Hepatocyte (in vitro differentiated cells): ENCODE measurements at places on chromosomes 3 and 15.

- peak; percentile 37 for DNase-seq
Measured at GRCh38 chr3:36843065-36844051, 79.0 kb upstream of the DCLK3 start.

- DNase-seq: no peak
Measured at GRCh38 chr3:157921811-157922210, 184.4 kb downstream of the SHOX2 start.

DNA sequence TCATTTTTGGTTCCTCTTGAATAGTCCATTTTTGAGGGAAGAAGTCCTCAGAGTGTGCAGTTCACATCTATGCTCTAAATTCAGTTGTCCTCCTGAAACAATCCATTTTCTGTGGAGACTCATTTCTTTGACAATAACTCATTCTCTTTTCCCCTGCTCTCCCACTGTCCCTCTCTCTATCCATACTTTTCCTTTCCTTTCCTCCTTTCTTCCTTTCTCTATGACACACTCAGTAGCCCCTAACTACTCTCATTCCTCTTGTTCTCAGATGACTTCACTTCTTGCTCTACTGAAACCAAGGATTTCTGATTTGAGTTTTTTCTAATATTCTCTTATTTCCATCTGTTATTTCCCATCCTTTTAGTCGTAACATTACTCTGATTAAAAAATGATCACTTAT is 16.7 kb upstream of the MEIS2 start:
- DNase-seq: no peak

GRCh38 chr15:57592836-57593420 is 1.2 kb downstream of the MYZAP start:
- DNase-seq: no peak

DNA sequence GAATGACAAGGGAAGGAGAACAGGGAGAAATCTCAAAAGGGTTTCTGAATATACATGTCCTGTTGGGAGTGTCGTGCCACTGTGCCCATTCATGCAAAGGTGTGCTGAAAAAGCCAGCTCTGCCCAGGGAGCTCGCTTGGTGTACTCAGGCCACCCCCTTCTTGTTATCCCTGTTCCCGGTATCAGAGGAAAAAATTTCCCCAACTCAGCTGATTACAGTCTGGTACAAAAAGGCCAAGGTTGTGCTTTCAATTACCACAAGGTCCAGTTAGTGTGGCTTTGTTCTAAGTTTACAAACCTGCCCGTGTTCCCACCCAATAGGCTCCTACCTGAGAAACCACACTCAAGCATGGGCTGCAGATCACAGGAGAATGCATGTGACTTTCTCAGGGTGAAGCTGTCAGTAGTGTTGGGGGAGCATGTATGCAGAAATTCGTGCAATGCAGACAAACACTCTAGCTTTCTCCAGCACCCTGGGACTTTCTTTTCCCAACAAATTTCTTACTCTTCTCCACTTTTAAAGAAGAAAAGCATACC is 648.5 kb downstream of the NR2F2 start:
- DNase-seq: no peak

GRCh38 chr15:71549697-71550096 is 260.7 kb upstream of the NR2E3 start:
- DNase-seq: no peak

DNA sequence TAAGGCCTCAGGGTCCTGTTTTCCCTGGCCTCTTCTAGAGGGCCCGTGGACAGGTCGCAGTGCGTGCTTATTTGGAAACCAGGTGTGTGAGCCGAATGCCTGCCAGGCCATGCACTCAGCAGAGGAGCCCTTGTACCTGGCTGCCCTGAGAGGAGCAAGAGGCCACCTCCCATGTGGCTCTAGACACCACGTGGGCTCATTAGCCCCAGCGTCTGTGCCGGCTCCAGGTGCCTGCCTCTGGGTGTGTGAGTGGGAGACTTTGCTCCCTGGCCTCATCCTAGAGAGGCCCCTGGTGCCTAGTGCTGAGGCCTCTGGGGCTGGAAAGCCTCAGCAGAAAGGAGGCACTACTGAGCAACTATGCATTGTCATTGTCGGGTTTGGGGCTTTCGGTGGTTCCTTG is 50.4 kb downstream of the KLF13 start:
- peak; percentile 41 for DNase-seq

- DNase-seq: no peak
Measured at GRCh38 chr3:33420966-33421365, 19.2 kb downstream of the UBP1 start.

GRCh38 chr3:35708394-35709271 is 69.3 kb downstream of the ARPP21 start:
- no peak for DNase-seq

GRCh38 chr15:39946862-39947261 is 12.9 kb downstream of the EIF2AK4 start:
- no peak for DNase-seq

- peak; percentile 60 for DNase-seq
Measured at GRCh38 chr3:42652611-42653302, 740 bp upstream of the ZBTB47 start.

DNA sequence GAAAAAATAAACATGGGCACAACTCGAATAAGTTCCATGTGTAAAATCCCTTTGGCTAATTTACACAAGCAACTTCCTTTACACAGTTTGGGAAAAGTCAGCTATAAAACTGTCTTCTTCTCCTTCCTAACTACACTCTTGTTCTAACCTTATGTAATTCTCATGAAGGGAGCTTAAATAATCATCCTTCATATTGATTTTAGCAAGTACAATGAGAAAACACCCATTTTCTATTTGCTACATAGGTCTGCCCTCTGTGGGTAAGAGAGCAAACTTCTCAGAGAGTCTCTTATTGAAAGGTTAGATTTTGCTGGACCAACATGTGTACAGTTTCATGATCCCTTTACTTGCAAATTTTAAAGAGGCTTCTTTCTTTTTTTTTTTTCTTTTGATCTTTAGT is 398.5 kb downstream of the ROBO1 start:
- no peak for DNase-seq

DNA sequence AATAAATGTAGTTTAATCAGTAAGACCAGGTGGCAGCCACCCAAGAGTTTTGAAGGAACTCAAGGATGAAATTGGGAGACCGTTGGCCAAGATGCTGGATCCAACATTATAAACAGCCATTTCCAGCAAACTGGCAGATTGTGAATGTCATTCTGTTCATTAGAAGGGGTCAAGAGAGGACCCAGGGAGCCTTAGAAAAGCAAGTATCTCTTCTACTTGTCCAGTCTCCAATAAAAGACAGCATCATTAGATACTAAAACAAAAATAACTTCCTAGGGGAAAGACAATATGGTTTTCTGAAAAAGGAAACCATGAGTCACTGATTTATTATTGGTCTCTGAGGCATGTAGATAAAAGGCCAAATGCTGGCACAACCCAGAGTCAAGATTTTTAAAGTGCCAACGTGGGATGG is 67.9 kb downstream of the GADL1 start:
- no peak for DNase-seq

GRCh38 chr15:73142802-73143762 is 90.8 kb downstream of the NEO1 start:
- no peak for DNase-seq

DNA sequence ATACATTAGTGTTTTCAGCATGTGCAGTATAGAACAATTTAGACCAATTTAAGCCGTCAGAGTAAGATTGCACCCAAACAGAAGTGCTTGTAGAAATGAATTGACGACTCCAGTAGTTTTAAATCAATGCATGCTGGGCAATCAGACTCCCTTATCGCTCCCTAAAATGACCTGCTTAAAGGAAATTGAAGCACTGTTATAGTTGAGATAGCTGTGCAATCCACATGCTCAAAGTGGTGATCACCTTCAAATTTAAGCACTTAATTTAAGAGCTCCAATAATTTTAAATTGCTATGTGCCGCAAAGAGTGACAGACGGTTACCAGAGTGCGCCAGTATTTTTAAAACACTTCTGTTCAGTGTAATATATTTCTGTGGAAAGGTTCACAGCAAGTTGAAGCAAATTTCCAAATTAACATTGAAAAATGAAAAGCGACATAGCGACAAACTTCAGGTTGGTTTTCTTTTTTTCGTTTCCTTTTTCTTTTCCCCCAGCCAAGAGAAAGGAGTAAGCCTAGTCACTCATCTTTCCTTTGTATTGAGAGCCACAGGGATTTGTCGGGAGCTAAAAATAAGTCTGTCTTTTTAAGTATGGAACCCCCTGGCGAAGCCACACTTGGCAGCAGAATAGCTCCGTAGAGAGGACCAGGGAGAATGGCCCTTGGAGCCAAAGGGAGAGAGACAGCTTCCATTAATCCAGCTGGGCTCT is 436.4 kb upstream of the RBMS3 start:
- DNase-seq: no peak

GRCh38 chr3:122247825-122248185 is 64.3 kb downstream of the CASR start:
- no peak for DNase-seq

DNA sequence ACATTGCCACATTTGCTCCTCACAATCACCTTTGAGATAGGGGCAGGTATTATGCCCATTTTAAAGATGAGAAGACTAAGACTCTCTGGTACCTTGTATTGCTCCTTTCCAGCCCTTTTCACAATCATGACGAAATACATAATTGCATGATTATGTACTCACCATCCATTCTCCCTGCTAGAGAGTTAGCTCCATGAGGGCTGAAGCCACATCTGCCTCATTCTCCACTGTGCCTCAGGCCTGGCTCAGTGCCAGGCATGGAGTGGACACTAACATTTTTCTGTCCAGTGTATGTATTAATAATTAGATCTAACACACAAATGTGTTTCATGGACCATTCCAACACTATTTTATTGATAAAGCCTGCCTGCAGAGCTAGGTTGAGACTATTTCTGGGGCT is 191.4 kb downstream of the MINAR1 start:
- DNase-seq: no peak

DNA sequence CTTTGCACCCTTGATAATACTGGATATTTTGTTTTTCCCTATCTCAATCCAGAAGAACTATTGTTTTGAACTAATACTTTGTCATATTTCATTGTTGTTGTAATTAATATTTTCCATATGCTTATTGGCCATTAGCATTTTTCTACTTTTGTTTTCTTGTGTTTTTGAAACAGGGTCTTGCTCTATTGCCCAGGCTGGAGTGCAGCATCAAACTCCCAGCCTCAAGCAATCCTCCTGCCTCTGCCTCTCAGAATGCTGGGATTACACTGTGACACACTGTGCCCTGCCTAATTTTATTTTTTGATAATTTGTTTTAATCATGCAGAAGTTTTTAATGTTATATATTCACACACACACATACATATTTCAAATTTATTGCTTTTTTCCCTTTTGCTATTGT is 3.4 kb upstream of the RPS27L start:
- DNase-seq: no peak

- DNase-seq: no peak
Measured at GRCh38 chr3:71541313-71541712, 42.2 kb downstream of the FOXP1 start.

GRCh38 chr3:150062492-150062891 is 91.8 kb upstream of the PFN2 start:
- DNase-seq: peak; percentile 28

- DNase-seq: peak; percentile 44
Measured at GRCh38 chr3:23865595-23866396, 51.0 kb downstream of the NKIRAS1 start.

- DNase-seq: no peak
Measured at GRCh38 chr15:76337696-76338485, 1.3 kb downstream of the ISL2 start.

- no peak for DNase-seq
Measured at GRCh38 chr3:172939651-172940293, 189.2 kb downstream of the ECT2 start.

DNA sequence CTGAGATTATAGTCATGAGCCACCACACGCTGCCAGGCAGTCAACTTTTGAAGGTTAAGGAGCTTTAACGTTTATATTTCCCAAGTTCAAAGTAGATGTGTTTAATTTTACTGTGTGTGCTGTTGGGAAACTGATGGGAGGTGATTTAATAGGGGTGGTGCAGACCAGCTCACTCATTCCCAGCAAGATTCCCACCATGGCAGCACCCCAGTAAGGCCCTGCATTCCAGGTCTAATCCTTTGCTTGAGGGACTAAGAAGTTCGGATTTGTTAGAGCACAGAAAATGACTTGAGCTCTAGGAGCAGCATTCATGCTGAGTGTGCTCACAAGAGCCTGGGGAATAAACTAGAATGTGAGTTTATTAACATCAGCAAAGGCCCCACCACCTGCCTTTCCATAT is 25.2 kb downstream of the TSEN2 start:
- DNase-seq: no peak

DNA sequence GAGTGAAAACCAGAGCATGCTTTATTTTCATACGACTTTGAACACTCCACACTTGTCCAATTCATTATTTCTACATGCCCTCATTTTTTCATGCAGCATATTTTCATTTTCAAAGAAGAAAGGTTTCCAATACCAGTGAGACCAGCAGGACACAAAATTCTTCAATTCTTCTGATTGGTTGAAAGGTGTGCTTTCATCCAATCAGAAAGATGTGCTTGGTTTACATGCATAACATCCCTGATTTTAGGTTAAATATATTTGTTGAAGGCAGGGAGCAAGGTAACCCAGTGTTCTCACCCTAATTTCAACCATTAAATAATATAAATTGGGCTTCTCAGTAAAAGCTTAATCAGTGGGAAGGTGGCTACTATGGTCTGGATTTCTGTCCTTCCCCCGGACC is 47.5 kb upstream of the PPIB start:
- no peak for DNase-seq

- no peak for DNase-seq
Measured at GRCh38 chr15:69992348-69992747, 105.4 kb downstream of the TLE3 start.

DNA sequence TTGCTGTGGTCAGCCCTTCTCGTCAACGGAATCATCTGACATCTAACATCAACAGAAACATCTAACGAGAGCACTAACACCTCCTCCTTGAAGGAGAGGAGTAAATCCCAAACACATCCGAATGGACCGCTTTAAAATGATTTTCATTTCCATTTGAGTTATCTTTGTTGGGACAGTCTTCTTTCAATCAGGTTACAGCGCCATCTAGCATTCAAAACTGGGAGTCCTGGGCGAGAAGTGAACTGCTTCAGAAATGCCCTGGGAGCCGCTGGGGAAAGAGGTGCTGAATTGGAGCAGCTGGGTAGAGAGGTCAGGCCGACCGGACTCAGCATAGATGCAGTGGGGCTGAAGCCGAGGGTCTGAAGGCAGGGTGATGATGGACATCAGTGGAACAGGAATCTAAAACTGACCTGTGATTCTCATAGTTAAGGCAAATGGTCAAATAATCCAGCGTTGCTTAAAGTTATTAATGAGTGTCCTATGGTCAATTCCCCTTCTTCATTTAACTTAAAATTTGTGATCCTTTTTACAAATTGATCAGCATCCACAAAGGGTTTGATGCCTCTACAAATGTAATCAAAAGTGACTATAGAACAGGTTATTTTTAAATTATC is 170.0 kb upstream of the NDN start:
- DNase-seq: peak; percentile 71

DNA sequence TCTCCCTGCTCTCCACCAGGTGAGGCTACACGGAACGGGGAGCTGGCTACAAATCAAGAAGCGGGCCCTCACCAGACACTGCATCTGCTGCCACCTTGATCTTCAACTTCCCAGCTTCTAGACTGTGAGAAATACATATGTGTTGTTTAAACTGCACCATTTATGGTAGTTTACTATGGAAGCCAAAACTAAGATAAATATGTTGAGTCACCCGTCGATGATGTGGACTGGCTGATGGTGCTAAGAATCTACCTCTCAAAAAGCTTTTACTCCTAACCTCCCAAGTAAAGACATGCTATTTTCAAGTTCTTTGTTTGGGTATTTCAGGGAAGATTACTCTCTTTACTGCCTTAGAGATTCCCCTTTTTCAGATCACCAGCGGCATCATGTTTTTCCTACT is 110.9 kb downstream of the VGLL3 start:
- DNase-seq: no peak

GRCh38 chr3:127544803-127545201 is 45.7 kb downstream of the TPRA1 start:
- DNase-seq: no peak

- no peak for DNase-seq
Measured at GRCh38 chr15:58419803-58420524, 11.8 kb upstream of the LIPC start.
